Epithelial cell of proximal tubule (primary cell): ENCODE measurements at places on chromosomes 3 and 15. TPM values are rescaled to one million over a fixed set of nuclear protein-coding genes. Genes with fewer than 3 reads are reported as not detected.

GRCh38 chr3:156330415-156330814 is 210.0 kb downstream of the KCNAB1 start:
- DNase-seq, result no peak

GRCh38 chr3:44729384-44729910 is at the start of gene ZNF501:
Gene ZNF501 (plus strand): TSS chr3:44729635. CDS start chr3:44734422, 4,787 bp downstream.
- DNase-seq, result peak; percentile 37

GRCh38 chr3:172125053-172125452 is 85.7 kb downstream of the FNDC3B start:
- no peak for DNase-seq

DNA sequence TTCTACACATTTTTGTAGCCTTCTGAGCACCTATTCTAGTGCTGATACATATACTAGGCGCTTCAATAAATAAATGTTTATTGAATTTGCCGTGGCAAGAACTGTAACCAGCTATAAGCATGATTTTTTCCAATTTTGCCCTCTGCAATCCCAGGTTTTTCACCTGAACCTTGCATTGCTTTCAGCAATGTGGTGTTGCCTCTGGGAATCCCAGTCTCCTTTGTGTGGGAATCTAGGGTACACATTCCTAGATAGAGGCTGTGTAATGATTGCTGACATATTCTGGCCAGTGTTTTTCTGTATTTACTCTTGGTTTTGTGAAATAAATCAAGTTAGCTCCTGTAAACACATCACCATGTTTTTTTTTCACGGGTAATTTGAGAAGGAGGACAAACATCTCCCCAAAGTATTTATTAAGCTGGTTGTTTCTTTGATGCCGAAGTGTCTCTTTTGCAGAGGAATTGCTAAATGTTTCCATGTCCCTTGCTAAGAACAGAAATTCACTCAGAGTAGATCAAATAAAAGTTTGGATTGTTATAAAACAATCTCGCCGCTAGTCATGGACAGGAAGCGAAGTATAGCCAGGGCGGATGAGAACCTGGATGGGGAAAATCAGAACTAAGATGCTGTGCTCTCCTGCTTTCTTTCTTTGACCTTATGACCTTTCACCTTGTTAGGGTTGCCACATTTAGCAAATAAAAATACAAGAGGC is 1.2 kb downstream of the CFAP91 start:
- no peak for DNase-seq

DNA sequence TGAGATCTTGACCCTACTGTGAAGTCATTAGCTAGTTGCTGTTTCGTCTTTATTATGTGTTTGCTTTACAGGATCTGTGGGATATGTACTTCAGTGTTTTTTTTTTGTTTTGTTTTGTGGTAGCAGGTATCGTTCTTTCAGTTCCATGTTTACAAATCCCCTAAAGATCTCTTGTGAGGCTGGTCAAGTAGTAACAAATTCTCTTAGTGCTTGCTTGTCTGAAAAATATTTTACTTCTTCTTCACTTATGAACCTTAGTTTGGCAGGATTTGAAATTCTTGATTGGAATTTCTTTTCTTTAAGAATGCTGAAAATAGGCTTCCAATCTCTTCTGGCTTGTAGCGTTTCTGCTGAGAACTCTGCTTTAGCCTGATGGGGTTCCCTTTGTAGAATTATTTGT is 235.8 kb upstream of the ALCAM start:
- DNase-seq, result no peak

- DNase-seq, result no peak
Observed at GRCh38 chr3:98918586-98918985, 17.1 kb upstream of the DCBLD2 start.

Gene PLA2G4F
- 0.40 and 0.72 TPM in 2 replicates for total RNA-seq

Gene TRPM1
- total RNA-seq, result not detected in 2 replicates

Gene SEMA6D
- total RNA-seq, result 0.51 and 2.6 TPM in 2 replicates

Gene SAMMSON
- total RNA-seq, result not detected in 2 replicates

Gene SCG5
- total RNA-seq, result 4.9 and 18.4 TPM in 2 replicates

Gene SPATA12
- 0.06 and 0.43 TPM in 2 replicates for total RNA-seq
